Left cardiac atrium (tissue), 4 donors: ENCODE measurements at places on chromosomes 2 and 18.

DNA sequence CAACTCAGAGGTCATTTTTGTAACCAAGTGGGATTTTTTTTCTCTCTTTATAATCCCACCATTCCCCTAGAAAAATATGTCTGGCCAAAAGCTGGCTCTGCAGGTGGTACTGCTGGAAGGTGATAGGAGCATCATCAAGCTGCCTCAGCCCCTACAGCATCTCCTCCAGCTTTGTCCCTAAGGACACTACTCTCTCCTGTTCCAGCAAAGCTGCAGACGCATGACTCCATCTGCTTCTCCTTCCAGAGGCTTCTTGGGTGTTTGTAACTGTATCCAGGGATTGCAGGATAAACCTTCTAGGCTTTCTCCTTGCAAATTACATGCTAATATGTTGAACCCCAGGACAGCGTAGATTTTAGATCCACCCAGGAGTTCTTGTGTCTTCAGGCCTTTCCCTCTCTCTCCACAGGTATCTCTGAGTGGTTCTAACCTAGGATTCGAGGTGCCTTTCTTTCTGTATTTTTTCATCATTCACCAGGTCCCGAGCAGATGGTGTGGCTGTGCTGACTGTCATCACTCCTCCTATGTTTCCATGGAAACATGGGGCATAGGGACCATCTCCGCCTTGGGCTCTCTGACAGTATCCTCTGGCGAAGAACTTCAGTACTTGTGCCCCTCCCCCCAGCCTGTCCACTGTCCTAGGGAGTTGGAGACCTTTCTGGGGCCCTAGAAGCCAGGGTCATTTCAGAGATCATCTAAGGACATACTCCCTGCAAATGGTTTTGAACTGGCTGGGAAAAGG is 34.3 kb downstream of the AFF3 start:
- no peak for DNase-seq

- DNase-seq, result no peak
Observed at GRCh38 chr2:238689871-238690389, 158.0 kb upstream of the TWIST2 start.

- DNase-seq, result no peak
Observed at GRCh38 chr2:232920055-232920454, 50.0 kb downstream of the SNORC start.

DNA sequence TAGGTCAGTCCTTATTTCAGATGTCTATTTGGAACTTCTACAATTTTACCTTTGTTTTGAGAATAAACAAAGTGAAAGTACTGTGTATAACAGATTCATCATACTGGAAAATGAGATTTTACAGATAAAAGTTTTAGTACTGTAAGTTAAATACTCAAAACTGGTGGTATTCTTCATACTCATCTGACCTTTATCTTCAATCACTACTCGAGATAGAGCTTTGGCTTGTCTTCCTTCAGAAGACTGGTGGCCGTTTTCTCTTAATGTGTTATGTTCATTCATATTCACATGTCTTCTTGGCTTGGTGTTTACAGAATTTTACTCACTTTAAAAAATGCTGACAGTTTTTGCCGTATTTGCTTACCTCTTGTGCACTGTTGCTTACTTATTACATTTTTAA is 2.1 kb downstream of the SPOPL start:
- DNase-seq, result no peak

DNA sequence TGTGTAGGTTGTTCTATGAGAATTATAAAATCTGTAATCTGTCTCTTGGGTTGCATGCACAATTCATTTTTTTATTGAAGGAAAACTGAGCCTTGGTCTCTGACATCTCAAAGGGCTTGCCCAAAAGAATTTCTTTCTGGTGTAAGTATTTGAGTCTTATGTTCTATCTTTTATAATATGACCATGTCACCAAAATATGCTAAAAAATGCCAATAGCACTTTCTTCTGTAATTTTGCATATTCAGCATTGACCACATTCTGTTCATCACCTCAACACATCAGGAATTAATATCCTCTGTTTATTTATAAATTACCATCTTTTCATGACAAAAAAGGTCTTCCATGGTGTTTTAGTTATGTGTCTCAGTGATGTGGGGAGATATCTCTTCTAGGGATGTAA is 268.7 kb upstream of the TCF4 start:
- DNase-seq, result no peak

DNA sequence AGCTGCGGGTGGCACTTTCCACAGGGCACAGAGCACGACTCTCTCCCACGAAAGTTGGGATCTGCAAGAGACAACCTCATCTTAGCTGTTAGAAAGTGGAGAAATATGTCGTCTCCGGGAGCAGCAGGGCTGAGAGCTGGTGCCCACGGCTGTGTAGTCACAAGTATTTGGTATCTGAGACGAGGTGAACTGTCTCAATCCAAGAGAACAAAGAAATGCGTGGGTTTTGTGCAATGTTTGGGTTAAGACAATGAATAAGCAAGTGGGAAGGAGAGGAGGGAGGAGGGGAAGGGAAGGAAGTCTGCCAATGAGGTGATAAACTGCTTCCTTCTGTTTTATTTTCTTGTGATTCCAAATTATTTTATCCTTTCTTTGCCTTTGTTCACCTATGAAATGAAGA is 18.0 kb downstream of the DYTN start:
- no peak for DNase-seq

GRCh38 chr2:9806656-9807055 is 36.6 kb upstream of the TAF1B start:
- no peak for DNase-seq

DNA sequence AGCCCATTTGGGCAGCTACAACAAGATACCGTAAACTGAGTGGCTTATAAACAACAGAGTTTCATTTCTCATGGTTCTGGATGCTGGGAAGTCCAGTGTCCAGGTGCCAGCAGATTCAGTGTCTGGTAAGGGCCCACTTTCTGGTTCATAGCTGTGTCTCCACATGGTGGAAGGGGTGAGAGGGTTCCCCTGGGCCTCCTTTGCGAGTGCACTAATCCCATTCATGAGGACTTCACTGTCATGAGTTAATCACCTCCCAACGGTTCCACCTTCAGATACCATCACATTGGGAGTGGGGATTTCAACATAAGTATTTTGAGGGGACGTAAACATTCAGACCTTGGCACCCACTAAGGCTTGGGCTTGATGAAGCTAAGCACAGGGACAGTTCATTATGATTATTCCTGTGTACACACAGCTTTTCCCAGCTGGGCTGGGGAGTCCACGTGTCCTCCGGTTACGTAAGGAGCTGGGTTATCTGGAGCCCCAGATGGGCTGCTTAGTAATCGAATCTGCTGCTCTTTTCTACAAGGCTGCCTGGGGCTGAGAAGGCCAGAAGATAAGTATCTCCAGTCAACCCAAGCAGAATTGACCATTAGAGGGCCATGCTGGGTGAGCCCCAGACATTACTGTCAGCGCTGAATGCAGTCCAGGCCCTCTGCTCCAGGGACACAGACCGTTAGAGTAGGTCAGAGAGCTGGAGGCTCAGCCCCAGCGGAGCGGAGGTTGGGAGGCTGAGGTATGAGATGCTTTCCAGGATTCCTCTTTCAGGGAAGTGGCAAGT is 42.7 kb downstream of the EPAS1 start:
- peak; percentile 58 for DNase-seq

- no peak for DNase-seq
Observed at GRCh38 chr2:232817756-232818155, 41.4 kb upstream of the KCNJ13 start.

GRCh38 chr18:9869715-9870430 is 15.9 kb upstream of the TXNDC2 start:
- DNase-seq, result no peak

DNA sequence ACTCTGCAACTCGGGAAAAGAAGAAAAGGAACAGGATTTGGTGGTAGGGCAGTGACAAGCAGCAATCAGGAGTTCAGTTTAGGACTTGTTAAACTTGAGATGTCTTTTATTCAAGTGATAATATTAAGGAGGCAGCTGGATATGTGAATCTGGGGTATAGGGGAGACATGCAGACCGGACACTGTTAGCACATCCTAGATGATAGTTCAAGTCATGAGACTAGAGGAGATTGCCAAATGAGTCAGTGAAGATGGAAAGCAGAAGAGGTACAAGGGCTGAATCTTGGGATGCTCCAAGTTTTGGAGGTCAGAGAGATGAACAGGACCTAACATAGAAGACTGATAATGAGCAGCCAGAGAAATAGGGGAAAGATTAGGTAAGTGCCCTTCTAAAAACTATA is 69.5 kb upstream of the PSME4 start:
- DNase-seq, result no peak

GRCh38 chr2:79882548-79882947 is 369.7 kb downstream of the CTNNA2 start:
- DNase-seq, result no peak
